ENCODE measurements at places on chromosomes 16 and 17.

GRCh38 chr17:82568997-82569393 is 49.5 kb downstream of the FOXK2 start:
- no peak for DNase-seq

GRCh38 chr16:81739503-81739902 is 39.6 kb upstream of the PLCG2 start:
- DNase-seq, result no peak

DNA sequence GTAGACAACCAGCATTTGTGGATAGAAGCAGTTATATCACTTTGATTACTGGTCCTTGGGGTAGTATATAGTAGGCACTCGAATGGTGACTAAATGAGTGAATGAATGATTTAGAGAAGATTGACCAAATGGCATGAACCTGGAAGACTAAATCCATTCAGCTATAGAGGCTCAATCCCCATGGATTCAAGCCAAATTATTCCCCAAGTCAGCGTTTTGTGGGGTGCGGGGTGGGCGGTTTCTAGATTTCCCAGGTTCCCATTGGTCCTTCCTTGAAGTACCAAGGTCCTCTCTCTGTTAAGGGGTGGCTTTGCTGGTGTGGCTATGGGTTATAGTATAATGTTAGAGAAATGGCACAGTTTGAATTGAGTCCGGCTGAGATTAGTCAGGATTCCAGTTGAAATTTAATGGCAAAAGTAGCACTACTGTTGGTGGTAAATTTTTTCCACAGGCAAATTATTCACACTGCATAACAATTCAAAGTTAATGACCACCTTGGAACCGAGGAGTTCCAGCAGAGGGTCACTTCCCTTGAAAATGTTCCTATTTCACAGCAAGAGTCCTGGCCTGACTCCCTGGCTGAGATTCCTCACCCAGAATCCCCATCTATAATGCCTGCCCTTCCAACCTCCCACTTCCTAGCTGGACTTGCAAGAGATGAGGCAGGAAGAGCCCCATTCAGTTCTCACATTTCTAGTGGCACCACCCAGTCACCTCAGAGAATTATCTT is 27.7 kb downstream of the PCTP start:
- no peak for DNase-seq

GRCh38 chr16:55515111-55515510 is 6.2 kb downstream of the LPCAT2 start:
- DNase-seq, result no peak

GRCh38 chr17:82380860-82381702 is 9.5 kb downstream of the UTS2R start:
- DNase-seq, result no peak

DNA sequence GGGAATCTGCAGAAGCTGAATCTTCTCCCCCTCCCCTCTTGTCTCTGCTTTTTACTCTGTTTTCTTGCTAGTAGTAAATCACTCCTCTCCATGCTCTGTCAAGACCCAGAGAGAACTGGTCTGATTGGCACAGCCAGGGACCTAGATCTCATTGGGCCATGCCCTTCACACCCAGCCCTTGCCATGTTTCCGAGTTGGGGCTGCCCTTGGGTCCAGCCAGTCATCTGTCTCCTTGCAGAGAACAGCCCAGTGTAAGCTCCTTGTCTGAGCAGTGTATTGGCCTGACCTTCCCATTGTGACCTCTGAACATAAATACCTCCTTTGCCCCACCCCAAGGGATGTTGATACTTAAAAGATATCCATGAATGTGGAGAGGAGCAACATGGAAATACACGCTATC is 3.9 kb downstream of the MMP15 start:
- DNase-seq, result no peak
